ENCODE measurements at places on chromosomes 5 and 9. TPM values are rescaled to one million over a fixed set of nuclear protein-coding genes. Genes with fewer than 3 reads are reported as not detected.

GRCh38 chr5:38809388-38810359, 36.1 kb upstream of the OSMR start:
- DNase-seq: peak; percentile 89

GRCh38 chr5:71891406-71891805, 172.3 kb downstream of the CARTPT start:
- DNase-seq: no peak

REEP5 gene
- 125 TPM for total RNA-seq

CSF2 gene
- not detected for total RNA-seq

- DNase-seq: no peak
Measured at GRCh38 chr5:97422678-97423077, 239.6 kb upstream of the RIOK2 start.

DNA sequence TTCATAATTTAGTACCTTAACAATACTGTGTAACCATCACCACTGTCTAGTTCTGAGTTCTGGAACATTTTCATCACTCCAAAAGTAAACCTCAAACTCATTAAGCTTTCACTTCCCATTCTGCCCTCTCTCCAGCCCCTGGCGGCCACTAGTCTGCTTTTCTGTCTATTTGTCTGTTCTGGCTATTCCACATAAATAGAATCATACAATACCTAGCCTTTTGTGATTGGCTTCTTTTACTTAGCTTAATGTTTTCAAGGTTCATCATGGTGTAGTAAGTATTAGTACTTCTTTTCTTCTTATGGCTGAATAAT, 138.7 kb downstream of the RAPGEF6 start:
- no peak for DNase-seq

FBXW5 gene
- total RNA-seq: 143 TPM

GRCh38 chr9:19409401-19410194, 789 bp downstream of the ACER2 start:
- no peak for DNase-seq

NDUFS6 gene
- total RNA-seq: 134 TPM

DNA sequence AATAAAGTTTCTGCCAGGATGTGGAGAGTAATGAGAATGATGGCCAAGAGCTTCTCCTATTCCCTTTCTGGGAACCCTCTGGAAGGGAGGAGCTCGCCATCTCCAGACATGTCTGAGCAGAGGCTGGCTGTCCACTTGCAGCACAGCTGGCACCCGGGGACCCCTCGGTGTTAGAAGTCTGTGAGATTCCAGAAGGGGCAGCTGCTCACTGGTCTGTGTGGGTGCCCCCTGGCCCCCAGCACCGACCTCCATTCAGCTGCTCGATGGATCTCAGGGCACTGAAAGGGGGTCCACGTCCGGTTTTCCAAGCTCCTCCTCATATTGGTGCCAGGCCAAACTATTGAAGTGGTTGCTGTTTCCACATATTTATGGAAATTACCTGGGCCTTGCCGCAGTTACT, 3.6 kb upstream of the FAM163B start:
- peak; percentile 44 for DNase-seq

- no peak for DNase-seq
Measured at GRCh38 chr9:36891341-36891811, 142.7 kb downstream of the PAX5 start.

DNA sequence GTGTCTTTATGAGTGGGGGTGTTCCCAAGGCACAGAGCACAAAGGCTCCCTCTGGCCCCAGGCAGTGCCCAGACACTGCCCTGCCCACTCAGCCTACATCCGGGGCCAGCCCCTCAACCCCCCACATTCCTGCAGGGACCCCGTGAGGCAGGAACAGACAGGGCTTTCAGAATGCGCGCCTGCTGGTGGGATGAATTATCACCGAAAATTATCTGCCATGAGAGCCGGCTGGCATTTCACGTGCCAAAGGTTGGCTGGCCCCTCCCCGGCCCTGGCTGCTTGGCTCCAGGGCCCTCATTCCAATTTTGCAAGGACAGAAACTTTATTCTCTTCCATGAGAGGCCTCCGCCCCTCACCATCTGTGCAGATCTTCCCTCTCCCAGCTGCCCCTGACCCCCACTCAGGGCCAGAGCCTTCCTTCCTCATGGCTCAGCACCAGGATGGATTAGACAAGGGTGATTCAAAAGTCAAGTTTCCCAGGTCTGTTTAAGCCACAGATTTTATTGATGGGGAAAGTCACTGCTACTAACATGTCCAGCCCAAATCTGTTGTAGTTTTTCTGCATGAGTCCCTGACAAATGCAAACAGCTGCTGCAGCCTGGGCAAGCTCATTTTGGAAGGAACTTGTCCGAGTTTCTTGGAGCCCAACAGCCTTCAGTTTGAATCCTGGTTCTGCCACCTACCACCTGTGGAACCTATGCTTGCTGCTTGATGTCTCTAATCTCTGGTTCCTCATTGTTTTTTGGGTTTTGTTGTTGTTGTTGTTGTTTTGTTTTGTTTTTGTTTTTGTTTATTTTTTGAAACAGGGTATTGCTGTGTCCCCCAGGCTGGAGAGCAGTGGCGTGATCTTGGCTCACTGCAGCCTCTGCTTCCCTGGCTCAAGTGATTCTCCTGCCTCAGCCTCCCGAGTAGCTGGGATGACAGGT, 32.3 kb upstream of the WDR38 start:
- no peak for DNase-seq
